ENCODE measurements at places on chromosomes 4 and X.
A peak's percentile ranks its signal among the peaks of the same experiment; 100 is the strongest.

DNA sequence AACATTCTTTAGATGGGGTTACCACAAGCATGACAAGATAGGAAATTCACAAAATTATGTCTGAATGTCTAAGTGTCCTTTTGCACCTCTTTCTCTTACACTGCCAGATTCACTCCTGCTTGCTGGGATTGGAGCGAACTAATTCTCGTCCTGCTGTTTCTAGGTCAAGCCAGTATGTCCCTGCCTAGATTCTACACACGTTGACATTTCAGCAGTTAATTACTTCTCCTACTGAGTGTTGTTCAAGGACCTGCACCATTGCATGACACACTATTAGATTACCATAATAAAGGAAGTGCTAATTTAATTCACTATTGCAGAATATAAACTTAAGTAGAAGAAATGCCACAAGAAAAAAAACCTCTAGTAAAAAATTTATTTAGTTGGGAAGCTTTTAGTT is 1911.7 kb downstream of the PCDH7 start:
- DNase-seq, result no peak

- no peak for DNase-seq
Observed at GRCh38 chrX:134885336-134886001, 105.3 kb upstream of the SMIM10 start.

DNA sequence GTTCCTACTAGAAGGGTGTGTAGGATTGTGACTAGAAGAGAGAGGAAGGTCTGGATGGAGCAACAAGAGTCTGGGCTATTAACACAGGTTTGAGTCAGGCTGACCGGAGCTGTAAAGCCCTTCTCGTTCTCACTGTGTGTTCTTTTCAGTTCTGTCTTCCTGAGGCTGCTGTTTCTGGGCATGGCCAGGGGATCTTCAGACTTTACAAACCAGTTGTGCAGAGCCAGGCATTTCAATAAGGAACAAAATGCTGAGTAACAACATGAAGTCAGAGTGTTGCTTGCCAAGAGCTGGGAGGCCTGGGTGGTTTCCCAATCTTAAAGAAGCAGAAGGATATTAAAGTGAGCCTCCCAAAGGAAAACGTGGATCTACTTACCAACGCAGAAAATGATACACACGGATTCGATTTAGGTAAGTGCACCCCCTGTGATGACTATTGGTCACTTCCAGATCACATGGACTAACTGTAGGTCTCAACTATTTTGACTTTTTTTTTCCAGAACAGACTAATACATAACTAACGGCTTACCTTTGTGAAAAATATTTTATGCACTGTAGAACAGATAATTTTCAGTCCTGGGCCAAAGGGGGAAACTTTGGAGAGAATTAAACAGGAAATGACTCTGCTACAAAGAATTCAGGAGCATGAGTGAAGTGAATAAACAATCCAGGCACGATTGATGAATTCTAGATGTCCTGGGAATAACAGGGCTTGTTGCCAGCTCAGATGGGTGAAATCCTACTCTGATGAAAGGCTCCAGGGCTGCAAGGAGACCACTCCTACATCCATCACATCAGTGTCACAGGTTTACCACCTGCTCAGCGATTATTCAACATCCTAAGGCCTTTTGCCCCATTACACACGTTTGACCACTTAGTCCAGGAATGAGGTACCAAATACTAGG is 94.5 kb downstream of the ANXA3 start:
- peak; percentile 87 for DNase-seq

DNA sequence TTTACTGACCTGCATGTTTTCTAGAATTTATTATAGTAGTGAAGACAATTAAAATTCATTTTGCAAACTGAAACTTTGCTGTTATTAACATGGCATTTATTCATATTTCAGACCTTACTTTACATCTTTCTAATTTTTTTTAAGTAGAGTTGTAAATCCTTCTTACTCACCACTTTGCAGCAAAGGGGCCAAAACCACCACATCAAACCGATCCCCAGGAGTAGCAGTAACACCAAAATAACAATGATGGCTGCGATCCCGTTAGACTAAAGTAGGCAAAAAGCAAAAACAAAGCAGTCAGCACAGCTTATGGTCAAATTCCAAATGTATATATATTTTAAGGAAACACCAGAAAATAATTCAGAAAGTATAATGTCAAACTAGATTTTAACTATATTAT is 64.7 kb downstream of the ANTXR2 start:
- DNase-seq, result no peak

- no peak for DNase-seq
Observed at GRCh38 chr4:150140774-150141400, 62.6 kb downstream of the DCLK2 start.

GRCh38 chr4:8077181-8078108 is 81.2 kb downstream of the ABLIM2 start:
- DNase-seq, result no peak

- no peak for DNase-seq
Observed at GRCh38 chr4:107261241-107261874, 225.2 kb upstream of the DKK2 start.

DNA sequence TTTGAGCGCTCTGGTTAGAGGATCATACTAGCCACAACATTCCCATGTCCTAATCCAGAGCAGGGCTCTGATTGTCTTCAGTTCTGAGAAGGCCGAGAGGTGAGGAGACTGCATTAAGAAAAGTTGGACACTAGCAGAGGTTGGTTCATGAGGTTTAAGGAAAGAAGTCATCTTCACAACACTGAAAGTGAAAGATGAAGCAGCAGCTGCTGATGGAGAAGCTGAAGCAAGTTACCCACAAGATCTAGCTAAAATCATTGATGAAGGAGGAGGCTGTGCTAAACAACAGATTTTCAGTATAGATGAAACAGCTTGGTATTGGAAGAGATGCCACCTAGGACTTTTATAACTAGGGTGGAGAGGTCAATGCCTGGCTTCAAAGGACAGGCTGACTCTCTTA is 36.8 kb downstream of the RAP1GDS1 start:
- DNase-seq, result no peak

- DNase-seq, result peak; percentile 25
Observed at GRCh38 chrX:13938829-13939530, 90.7 kb downstream of the GEMIN8 start.

DNA sequence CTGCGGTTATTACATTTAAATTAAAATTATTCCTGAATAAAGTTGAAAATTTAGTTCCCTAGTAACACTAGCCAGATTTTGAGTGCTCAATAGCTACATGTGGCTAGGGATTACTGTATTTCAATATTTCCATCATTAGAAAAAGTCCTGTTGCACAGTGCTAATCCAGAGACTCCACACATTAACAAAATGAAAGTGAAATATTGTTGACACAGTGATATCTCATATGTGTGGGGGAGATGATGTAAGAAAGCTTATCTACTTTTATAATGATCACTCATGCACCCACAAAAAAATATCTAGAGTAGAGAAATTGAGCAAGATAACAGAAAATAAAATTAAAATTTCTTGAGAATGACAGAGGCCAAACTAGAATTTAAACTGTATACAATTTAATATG is 74.9 kb downstream of the MAGEB10 start:
- no peak for DNase-seq

GRCh38 chrX:47662144-47662657 is 3.2 kb upstream of the UXT start:
- DNase-seq, result no peak

DNA sequence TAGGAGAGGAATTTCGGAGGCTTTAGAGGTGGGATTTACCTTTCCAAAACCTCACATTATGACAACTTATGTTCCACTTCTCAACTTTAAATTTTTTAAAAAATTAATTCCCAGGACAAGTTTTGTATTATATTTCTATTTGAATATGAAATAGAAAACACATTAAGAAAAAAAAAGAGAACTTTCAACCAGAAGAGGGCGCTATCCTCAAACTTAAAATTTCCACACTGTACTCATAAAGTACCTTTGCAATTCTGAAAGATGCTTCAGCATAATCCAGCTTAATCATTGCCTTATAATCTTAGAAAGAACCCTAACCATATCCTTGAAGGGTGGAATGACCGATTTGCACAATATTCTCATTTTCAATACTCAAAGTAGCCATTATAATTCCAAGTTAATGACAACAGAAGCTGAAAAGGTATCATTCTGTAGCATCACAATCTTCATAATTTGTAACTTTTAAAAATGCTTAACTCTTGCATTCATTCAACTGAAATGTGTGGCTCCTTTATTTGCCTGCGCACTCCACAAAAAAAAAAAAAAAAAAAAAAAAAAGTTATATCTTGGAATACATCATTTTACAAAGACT is 158.0 kb downstream of the KCNIP4 start:
- DNase-seq, result peak; percentile 67

DNA sequence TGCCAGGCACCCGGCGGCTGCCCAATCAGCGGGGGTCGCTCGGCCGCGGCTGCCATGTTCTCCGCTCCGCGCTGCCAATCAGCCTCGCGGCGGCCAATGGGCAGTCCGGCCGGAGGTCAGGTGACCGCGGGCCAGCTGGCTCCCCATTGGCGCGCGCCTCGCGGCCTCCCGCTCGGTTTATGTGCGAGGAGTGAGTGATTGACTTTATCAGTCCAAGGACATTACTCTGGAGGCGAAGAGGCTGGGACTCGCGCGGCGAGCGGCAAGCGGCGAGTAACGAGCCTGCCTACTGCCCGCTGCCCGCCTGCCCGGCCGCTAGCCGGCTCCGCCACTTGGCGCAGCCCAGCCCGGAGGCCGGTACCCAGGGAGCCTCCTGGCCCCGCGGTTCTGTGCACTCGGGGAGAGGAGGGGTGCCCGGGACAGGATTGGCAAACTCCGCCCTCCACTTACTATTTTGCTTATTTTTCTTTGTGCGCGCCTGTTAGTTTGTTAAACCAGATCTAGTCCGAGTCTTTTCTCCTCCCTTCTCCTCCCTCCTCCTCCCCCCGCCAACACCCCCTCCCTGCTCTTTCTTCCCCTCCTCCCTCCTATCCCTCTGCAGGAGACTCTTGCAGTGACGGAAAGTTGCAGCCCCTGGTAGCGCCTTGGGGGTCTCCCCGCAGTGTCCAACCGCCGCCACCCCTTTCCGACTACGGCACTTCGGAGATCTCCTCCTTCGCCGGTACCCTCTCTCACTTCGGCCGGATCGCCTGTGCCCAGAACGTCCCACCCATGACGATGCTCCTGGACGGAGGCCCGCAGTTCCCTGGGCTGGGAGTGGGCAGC is at the start of gene ZIC3:
ZIC3 (plus strand) TSS at position 207 of the 825 bp plus-strand sequence; CDS start at position 772, 565 bp downstream.
- peak; percentile 65 for DNase-seq

DNA sequence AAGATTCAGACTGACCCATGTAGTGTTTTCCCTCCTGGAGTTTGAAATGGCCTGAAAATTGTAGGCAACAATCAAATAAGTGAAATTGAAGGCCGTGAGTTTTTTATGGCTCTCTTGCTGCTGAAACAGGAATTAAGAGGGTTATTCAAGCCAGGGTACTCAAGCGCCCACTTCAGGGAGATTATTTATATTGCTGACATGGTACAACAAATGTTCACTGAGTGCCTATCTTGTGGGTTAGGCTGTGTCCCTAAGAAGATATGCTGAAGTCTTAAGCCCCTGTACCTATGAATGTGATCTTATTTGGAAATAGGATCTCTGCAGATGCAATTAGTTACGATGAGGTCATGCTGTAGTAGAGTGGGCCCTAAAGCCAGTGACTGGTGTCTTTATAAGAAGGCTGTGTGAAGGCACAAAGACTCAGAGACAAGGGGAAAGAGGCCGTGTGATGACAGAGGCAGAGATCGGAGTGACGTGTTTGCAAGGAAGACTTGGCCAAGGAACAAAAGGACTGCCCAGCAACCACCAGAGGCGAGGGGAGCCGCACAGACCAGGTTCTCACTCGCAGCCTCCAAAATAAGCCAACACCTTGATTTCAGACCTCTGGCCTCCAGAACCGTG is 72.9 kb downstream of the MED28 start:
- DNase-seq, result peak; percentile 66

DNA sequence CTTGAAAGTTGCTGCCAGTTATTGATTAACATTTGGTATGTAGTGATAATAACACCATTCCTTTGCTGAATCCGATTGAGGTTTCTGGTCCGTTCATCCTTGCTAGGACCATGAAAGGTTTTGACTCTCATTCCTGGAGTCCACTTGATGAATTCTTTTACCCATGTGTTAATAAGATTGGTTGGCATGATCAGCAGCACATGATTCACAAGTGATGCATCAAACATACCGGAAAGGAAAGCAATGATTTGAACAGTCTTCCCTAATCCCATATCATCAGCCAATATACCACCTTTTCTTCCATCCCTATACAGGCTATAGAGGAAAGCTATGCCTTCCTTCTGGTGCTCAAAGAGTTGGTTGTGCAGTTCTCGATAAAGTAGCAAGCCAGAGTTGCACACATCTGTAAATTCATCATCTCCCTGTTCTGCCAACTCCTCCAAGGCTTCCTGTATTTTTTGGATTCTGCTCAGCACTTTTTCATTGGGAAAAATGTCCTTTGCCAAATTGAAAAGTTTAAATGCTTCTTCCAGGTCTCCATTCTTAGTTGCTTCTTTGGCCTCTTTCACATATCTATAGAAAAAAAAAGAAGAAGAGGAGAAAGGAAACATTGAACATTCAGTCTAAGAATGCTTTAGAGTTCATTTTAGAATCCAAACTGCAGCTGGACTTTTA is 26.7 kb downstream of the PIN4 start:
- peak; percentile 34 for DNase-seq

DNA sequence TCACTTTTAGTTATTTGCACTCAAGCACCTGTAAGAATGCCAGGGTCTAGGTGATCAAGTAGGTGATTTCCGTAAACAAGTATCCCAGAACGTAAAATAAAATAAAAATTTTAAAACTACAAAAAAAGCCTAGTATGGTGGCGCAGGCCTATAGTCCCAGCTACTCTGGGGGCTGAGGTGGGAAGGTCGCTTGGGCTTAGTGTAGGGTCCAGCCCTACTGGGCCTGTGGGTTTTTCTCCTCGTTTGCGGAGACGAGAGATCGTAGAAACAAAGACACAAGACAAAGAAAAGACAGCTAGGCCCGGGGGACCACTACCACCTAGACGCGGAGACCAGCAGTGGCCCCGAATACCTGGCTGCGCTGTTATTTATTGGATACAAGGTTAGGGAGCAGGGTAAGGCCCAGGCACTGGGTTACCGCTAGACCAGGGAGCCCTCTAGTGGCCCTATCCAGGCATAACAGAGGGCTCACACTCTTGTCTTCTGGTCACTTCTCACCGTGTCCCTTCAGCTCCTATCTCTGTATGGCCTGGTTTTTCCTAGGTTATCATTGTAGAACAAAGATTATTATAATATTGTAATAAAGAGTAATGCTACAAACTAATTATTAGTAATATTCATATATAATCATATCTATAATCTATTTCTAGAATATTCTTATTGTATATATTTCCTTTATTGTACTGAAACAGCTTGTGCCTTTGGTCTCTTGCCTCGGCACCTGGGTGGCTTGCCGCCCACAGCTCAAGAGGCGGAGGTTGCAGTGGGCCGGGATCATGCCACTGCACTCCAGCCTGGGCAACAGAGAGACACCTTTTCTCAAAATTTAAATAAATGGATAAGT is 38.4 kb downstream of the SAGE1 start:
- DNase-seq, result peak; percentile 43

GRCh38 chr4:170391066-170391740 is 301.4 kb upstream of the AADAT start:
- DNase-seq, result no peak

- DNase-seq, result no peak
Observed at GRCh38 chr4:8501781-8502180, 61.2 kb downstream of the TRMT44 start.

GRCh38 chr4:18556402-18556801 is 534.8 kb upstream of the LCORL start:
- DNase-seq, result no peak

Data from tongue (tissue), 3 donors.